Activated CD4-positive, alpha-beta memory T cell treated with anti-CD3 and anti-CD28 coated beads, Interleukin-2, amount 10 ng/mL, durations not matched to agents 7 days and 5 days (primary cell): ENCODE measurements at places on chromosomes 5 and 9. TPM values are rescaled to one million over a fixed set of nuclear protein-coding genes. Genes with fewer than 3 reads are reported as not detected.

SYNPO gene
- total RNA-seq = 0.08 TPM

MATR3 gene
- total RNA-seq = 193 TPM

GRCh38 chr9:19154135-19154612 lies 26.9 kb upstream of the PLIN2 start:
- H3K27ac ChIP-seq = no peak overlapping the region
- no peak overlapping the region for H3K4me3 ChIP-seq
- no peaks in the 10 kb centered on the region for H3K36me3 ChIP-seq
- H3K27me3 ChIP-seq = no peaks in the 10 kb centered on the region

GRCh38 chr9:120198027-120198426 lies 381.9 kb downstream of the CDK5RAP2 start:
- no peak overlapping the region for H3K27ac ChIP-seq
- no peaks in the 10 kb centered on the region for H3K36me3 ChIP-seq
- H3K4me3 ChIP-seq = no peak overlapping the region

- DNase-seq = no peak
- H3K27me3 ChIP-seq = no peaks in the 10 kb centered on the region
- no peak overlapping the region for H3K4me3 ChIP-seq
- no peak overlapping the region for H3K27ac ChIP-seq
These were observed 67.1 kb downstream of the RETREG1 start for GRCh38 chr5:16549491-16550206.

DNA sequence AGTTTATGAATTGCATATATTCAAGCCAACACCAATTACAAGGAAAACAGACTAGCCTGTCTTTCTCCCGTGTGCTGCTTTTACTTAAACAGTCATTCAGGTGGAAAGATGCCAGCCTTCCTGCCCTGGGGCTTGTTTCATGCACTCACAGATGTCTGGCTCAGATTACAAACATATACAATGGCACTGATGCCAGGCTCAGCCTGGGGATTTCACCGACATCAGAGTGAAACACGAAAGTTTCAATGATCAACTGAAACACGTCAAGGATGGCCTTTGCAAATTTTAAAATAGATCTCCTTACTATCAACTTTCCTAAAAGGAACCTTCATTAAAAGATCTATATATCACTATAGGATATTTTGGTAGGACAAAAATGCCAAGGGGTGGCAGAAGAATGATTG lies 1576.5 kb downstream of the EFNA5 start:
- no peaks in the 10 kb centered on the region for H3K27me3 ChIP-seq
- H3K4me3 ChIP-seq = no peak overlapping the region
- DNase-seq = no peak
- no peaks in the 10 kb centered on the region for H3K4me1 ChIP-seq
- H3K36me3 ChIP-seq = no peaks in the 10 kb centered on the region

DNA sequence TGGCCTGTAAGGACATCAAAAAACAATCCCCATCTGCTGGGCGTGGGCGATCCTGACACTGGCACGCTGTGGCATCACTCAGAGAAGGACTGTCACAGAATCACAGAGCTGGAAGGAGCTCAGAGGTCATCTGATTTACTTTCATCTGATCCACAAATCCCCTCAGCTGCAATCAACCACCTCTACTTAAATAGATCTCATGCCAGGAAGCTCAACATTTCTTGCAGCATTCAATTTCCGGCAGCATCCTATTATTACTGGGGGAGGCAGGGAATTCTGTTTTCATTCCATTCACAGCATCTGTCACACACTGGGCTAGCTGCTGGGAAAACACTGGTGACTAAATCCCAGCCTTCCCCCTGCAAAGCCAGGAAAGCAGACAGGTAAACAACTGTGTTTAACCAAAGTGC lies 38.3 kb downstream of the RETREG1 start:
- no peak for DNase-seq
- H3K27me3 ChIP-seq = no peaks in the 10 kb centered on the region
- H3K4me3 ChIP-seq = no peak overlapping the region
- peaks cover 5% of the 10 kb centered on the region for H3K4me1 ChIP-seq

DNA sequence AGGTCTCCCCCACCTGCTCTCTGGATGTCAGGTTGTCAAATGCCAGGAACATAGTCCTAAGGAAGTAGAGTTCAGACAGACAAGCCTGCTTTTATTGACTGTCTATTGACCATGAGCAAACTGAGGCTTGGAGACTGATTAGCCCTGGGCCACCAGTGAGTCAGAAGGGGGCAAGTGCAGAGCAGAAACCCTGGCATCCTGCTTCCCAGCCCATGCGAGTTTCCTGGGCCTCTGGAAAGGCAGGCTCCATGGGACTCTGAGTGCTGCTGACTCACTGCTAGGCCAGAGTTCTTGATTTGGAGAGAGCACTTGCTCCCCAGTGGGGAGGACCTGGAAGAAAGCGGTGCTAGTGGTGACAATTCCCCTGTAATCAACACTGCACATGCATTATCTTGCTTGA lies 2.8 kb upstream of the HBEGF start:
- H3K27me3 ChIP-seq = peaks cover 4% of the 10 kb centered on the region
- H3K27ac ChIP-seq = no peak overlapping the region
- peaks cover 17% of the 10 kb centered on the region for H3K36me3 ChIP-seq
- peaks cover 43% of the 10 kb centered on the region for H3K4me1 ChIP-seq
- H3K4me3 ChIP-seq = no peak overlapping the region
- no peak for DNase-seq
